ENCODE measurements at places on chromosomes 6 and 20.

- DNase-seq, result no peak
Observed at GRCh38 chr6:45763281-45763680, 252.4 kb downstream of the CLIC5 start.

DNA sequence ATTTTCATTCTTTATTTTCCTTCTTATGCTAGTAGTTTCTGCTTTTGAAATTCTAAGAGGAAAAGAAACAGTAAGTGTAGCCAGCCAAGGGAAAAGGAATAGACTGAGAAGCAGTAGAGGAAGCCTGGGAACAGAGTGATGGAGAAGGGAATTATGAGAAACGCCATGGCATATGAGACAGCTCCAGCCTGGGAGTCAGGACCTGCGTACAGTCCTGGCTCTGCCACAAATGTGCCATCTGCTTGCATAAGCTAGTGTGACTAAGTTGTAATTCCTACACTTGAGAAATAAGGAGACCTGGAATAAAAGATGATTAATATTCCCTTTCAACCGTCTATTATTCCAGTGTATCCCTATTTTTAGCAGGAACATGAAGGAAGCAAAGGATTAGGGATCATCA lies 47.5 kb downstream of the OSTM1 start:
- no peak for DNase-seq

- no peak for DNase-seq
Observed at GRCh38 chr6:96786336-96786735, 50.9 kb downstream of the GPR63 start.

GRCh38 chr20:44835661-44836221 lies 25.4 kb upstream of the RIMS4 start:
- DNase-seq, result no peak

- no peak for DNase-seq
Observed at GRCh38 chr6:3349388-3350251, 90.9 kb downstream of the PSMG4 start.

GRCh38 chr6:41551086-41551700 lies 5.0 kb downstream of the FOXP4 start:
- DNase-seq, result no peak

- DNase-seq, result no peak
Observed at GRCh38 chr6:122788663-122789181, 336 bp upstream of the SMPDL3A start.

DNA sequence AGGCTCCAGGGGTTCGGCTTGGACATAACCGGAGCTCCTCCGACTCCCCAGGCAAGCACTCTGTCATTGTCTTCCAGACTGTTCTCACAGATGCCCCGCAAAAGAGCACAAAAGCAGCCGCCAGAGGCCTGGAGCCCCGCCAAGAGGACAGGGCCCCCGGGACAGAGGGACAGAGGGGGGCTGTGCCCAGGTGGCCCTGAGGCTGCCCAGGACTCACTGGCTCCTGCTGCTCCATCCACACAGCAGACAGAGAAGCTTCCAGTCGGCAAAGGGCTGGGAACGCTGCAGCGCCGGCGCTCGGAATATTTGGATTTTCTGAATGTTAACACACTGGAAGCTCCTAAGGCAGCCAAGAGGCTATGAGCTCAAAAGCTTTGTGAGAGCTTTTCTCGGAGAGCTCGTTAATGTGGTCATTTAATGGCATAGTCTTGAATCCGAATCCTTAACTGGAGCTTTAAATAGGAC lies 68.0 kb upstream of the QKI start:
- no peak for DNase-seq

- no peak for DNase-seq
Observed at GRCh38 chr6:153511896-153512496, 380.9 kb upstream of the RGS17 start.

GRCh38 chr6:34516391-34517324 lies 39.5 kb downstream of the SPDEF start:
- no peak for DNase-seq

GRCh38 chr20:56867128-56867527 lies 238.0 kb downstream of the TFAP2C start:
- no peak for DNase-seq

- DNase-seq, result no peak
Observed at GRCh38 chr6:43478008-43478372, 620 bp downstream of the TJAP1 start.
